Omental fat pad (tissue), 4 donors: ENCODE measurements at places on chromosomes 13 and 19. TPM values are rescaled to one million over a fixed set of nuclear protein-coding genes. Genes with fewer than 3 reads are reported as not detected.

The CA11 gene
- 3.6 TPM for total RNA-seq

GRCh38 chr19:56189785-56190184 is 7.8 kb downstream of the ZSCAN5B start:
- no peak for DNase-seq

DNA sequence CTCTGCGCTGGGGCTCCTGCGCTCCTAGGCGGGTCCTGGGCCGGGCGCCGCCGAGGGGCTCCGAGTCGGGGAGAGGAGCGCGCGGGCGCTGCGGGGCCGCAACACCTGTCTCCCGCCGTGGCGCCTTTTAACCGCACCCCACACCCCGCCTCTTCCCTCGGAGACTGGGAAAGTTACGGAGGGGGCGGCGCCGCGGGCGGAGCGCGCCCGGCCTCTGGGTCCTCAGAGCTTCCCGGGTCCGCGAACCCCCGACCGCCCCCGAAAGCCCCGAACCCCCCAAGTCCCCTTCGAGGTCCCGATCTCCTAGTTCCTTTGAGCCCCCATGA is at the start of gene GJB2:
Gene GJB2, minus strand, starts transcription at position 103 of the 326 bp plus-strand sequence. CDS start 3,357 bp downstream, outside the sequence.
- DNase-seq, result no peak

DNA sequence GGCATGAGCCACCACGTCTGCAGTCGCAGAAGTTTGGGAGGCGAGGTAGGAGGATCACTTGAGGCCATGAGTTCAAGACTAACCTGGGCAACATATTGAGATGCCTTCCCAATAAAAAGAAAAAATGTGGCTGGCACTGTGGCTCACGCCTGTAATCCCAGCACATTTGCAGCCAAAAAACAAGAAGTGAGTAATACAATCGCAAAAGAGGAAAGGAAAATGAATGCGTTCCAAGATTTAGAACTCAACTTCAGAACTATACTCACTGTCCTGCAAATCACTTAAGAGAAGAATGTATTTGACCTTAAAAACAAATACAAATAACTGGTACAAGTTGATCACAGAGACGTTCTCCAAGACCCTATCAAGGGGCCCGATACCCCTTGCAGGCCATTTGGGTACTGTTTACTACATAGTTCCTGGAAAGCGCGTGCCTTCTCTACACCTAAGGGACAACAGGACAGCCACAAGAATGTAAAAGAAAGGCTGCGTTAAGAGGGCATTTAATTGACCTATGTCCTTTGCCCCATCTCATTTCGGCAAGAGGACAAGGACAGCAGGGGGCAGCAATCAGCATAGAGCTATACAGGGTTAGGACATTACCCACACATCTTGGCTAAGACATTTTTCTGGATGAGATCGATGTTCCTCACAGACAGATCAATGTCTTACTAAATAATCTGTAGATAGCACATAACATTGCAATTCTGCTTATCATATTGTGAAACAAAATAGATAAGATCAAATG is 41.3 kb downstream of the FLT3 start:
- DNase-seq, result no peak

The ATP4B gene
- not detected for total RNA-seq

DNA sequence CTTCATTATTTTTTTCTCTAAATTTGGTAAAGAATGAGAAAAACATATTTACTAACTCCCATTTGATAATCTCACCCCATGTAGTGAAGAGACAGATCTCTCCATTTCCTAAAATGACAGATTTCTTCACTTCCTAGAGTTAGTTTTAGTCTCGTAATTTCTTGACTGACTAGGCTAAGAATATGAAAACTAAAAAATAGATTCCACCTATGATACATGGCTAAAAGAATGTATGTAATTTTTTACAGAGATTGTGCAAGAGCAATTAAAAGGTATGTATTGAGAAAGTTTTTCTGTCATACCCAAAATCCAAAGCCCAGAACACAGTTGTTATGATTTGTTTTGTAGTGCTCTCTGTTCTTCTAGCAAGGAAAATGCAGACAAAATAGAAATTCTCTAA is 9.5 kb downstream of the NALCN start:
- no peak for DNase-seq

The ZNF560 gene
- total RNA-seq, result not detected

DNA sequence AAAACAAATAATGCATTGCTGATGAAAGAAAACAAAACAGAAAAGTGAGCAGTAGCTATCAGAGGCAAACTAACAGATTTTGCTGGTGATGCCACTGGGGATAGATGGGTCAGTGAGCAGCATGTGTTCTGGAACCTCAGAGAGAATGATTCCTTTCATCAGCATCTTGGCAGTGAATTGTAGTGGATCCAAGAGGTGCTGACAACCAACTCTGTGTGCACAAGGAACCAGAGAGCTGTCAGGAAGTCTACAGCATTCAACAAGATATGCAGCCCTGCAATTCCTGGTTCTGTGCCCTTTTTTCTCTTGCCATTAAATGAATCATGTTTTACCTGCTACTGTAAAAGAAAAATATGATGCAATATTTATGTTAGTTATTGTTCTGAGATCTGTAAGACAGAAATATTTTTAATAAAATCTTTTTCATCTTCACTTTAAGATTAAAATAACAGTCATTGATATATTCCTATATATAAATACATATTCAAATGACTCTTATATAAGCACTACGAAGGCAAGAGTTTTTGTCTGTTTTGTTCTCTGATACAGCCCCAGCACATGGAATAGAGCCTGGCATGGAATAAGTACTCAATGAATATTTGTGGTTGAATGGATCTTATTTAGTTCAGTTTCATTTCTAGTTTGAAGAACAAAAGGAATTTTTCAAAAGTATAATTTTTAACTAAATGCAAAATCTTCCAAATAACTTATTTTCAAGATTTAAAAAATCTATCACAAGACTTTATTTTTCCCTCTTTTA is 80.8 kb downstream of the FREM2 start:
- DNase-seq, result no peak

DNA sequence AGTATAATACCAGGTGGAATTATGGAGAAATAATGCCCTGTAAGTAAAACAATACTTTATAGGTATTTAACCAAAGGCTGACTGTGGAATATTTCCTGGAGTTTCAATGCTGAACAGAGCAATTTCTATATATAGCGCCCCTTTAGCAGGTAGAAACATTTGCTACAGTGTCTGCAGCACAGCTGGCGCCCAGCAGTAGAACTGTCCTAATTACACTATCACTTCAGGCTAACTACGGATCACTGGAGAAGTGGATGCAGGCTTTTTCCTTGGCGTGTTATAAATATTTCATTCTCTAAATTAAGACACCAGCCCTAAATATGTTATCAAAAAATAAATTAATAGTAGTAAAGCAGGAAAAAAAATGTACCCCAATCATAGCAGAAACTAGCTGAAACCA is 3.1 kb downstream of the SHISA2 start:
- DNase-seq, result no peak

The THSD8 gene
- total RNA-seq, result not detected

- no peak for DNase-seq
Measured at GRCh38 chr13:87498681-87499080, 172.5 kb upstream of the SLITRK5 start.

- no peak for DNase-seq
Measured at GRCh38 chr13:106657104-106657503, 89.2 kb upstream of the ARGLU1 start.

GRCh38 chr19:18987456-18987855 is 45.9 kb downstream of the SUGP2 start:
- DNase-seq, result no peak

GRCh38 chr13:22428188-22428828 is 752.5 kb upstream of the SGCG start:
- DNase-seq, result no peak

- no peak for DNase-seq
Measured at GRCh38 chr13:71939186-71939585, 72.2 kb upstream of the DACH1 start.

DNA sequence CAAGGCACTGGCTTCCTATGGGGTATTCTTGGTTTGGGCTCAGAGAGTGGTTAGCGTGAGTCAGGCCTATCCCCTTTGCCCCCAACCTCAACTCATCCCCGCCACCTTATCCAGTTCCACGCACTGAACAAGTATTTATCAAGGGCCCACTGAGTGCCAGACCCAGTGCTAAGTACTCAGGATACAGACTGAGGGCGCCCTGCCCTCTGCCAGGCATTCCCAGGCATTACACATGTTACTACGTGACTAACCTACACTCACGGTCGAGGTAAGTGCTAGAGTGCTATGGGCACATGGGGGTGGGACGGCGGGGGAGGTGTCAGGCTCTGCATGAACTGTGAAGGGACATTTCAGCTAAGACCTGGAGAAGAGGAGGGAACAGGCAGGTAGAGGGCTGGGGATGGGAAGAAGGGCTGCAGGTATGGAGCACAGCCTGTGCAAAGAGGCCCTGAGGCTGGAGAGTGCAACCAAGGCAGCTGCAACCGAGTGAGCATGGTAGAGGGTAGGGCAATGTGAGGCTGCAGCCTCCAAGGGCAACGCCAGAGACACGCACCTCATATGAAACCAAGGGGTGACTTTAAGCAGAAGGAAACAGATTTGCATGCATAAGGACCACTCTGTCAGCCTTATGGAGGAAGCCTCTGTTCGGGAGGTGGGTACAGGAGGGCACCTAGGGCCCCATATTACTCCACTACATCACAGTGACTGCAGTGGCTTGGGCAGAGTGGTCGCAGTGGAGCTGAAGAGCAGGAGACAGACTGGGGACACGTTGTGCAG is 22.5 kb downstream of the DHRS12 start:
- DNase-seq, result no peak

The C19orf85 gene
- not detected for total RNA-seq

DNA sequence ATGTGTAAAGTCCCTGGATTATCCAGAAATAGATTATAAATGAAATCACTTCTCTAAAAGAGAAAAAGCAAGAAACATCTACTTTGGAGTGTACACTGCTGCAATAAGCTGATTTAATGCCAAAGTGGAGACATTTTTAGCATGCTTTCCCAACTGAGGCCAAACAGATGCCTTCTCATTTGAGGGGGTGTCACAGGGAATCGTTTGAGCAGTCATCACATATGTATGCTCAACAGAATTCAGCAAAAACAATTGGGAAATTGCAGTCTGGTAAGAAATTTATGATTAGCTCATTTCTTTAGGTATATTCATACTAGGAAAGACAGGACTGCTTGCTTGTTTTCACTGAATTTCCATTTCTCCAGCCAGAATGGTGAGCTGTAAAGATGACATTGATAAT is 27.3 kb upstream of the TPP2 start:
- DNase-seq, result no peak

The RGL3 gene
- 8.2 TPM for total RNA-seq

DNA sequence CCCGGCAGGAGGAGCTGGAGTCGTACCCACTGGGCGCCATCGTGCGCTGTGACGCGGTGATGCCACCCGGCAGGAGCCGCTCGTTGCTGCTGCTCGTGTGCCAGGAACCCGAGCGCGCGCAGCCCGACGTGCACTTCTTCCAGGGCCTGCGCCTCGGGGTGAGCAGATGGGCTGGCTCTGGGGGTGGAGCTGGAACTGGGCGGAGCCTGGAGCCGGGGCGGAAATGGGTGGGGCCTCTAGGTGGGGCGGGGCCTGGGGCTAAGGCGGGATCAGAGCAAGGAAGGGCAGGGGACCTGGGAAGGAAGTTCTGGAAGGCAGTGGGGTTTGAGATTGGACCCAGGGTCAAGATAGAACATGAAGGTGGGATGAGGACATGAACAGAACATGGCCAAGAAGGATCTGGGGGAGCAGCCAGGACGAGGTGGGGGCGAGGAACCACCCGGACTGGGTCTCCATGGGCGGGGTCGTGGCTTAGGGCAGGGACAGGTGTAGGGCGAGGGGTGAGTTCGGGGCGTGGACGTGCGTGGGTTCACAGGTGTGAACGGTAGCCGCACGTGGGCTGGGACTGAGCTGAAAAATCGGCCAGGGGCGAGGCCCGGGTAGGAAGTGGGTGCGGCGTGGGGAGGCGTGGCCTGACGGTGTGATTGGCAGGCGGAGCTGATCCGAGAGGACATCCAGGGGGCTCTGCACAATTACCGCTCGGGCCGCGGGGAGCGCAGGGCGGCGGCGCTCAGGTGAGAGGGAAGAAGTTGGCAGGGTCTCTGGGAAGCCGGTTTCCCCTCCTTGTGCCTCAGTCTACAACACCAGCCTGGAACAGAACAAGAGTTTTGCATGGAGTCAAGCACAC is 4.7 kb downstream of the EPS8L1 start:
- no peak for DNase-seq

The NLRP12 gene
- 1.5 TPM for total RNA-seq

DNA sequence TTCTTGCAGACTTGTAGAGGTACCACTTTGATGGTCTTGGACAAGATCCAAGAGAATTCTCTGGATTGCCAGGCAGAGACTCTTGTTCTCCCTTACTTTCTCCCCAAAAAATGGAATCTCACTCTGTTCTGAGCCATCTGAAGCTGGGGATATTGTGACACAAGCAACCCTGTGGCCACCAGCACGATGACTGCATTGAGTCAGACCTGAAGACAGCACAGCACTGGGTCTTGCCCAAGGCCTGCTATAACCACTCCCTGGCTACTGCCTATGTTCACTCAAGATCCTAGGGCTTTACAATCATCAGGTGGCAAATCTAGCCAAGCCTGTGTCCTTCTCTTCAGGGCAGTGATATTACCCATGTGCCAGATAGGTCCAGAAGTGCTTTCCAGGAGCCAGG is 202.5 kb upstream of the SERP2 start:
- no peak for DNase-seq

The HTR2A gene
- 0.25 TPM for total RNA-seq

The MYH14 gene
- 10.1 TPM for total RNA-seq
